Fibroblast of skin of left biceps (primary cell): ENCODE measurements at places on chromosomes 11 and 22.

- peak; percentile 50 for DNase-seq
Observed at GRCh38 chr11:11916981-11917399, 75.2 kb downstream of the USP47 start.

- no peak for DNase-seq
Observed at GRCh38 chr22:40401532-40401931, 31.1 kb downstream of the SGSM3 start.

DNA sequence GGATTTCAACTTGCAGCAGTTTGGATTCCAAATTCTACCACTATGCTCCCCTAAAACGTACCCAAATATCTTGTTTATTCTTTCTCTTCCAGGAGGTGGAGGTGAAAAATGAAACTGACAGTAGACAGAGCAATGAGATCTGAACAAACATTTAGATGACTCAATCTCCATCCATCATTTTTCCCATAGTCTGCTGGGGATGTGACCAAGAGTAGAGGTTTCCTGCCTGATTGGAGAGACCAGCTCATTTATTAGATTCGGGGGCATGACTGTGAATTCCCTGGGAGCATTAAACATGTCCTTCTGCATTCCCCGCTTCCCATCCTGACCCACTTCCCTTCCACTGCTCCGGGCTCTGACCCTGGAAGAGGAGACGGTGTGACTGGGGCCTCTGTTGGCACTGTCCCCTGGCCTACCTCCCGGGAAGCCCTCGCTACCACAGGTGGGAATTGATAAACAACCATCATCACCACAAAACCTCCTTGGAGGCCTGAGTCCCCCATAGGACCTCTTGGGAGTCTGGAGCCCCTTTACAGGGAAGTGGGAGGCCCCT is 20.3 kb downstream of the DKK3 start:
- no peak for DNase-seq

DNA sequence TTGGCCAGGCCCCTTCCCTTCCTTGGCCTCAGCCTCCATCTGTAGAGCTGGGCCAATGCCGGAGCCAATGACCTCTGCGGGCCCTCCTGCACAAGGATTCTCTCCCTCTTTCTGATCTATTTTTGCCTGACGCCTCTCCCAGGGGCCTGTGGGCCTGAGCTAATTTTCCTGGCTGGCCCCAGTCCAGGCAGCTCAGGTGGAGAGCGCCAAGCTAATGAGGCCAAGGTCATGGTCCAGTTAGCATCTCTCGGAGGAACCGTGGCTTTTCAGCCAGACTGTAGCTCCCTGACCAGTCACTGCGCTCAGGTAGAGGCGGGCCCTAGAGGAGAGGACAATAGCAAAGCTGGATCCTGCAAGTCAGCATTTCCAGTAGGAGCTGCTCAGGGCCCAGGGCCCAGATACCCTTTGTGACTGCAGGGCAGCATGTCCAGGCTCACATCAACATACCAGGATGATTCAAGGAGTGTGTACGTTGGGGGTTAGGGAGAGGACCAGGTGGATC is 43.5 kb downstream of the APOL3 start:
- no peak for DNase-seq
